DMS 273 treated with DMSO at 0.1 percent for 48 hours (cell line): ENCODE measurements at places on chromosomes 5 and 9.
A peak's percentile ranks its signal among the peaks of the same experiment; 100 is the strongest.

DNA sequence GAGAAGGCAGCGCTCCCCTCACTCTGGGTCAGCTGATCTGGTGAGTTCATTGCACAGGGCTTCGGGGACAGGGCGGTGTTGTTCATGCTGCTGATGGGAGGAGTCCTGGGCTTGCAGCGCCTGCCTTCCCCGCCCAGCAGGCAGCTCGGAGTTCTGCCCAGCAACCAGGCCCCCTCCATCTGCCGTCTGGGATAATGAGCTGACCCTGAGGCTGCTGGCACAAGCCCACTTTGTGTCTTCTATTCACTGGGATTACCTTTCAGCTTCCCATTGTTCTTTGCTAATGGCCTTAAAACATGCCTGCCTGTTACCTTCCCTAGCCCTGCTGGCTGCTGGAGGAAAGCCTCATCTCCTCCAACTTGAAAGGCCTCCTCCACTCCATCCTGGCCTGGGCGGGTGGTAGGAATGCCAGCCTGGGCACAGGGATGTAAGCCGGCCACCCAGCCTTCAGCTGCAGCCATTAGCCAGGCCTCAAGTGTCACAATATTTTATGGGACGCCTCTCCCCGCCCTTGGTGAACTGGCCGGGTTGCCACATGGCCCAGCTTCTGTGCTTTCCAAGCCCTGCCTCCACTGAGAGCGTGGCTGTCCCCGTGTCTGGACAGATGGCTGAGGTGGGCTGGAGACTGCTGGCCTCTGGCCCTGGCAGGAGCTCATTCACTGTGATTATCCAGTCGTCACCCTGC lies 70.4 kb downstream of the GADD45G start:
- DNase-seq = peak; percentile 74

GRCh38 chr5:113181853-113182490 lies 205.4 kb downstream of the DCP2 start:
- DNase-seq = no peak

DNA sequence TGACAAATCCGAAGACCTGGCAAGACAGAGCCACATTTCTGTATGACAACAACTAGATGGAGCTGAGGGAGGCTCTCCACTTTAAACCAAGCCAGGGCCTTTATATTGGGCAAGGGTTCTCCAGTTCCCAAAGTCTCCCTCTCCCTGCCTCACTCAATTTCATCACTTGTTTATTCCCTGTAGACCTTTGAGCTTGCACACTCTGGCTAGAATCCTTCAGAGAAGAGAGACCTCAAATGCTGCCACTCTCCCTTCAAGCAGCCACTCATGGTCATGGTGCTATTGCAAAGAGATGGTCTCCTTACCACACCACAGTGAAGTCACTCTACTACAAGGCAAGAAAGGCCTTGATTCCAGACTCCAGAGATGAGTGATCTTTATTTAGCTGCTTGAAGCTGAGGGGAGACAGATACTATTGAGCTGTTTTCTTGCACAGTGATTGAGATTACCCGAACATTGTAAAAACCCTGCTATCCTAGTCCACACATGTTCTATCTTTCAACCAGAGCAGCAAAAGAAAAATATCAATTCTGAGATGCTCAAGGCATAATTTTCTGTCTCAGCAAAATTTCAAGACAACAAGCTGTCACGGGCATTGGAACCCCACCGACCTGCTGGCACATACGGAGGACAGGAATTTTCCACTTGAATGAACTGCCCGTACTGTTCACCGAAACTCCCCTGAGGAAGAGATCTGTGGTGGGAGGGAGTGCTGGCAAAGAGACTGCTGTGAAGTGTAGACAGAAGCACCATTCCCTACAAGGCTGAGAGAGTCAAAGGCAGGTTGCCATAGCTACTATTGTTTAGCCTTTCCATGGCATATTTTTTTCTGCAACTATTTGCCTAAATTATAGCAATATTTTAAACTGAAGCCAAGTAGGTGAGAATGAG lies 81.1 kb downstream of the CDO1 start:
- DNase-seq = no peak

DNA sequence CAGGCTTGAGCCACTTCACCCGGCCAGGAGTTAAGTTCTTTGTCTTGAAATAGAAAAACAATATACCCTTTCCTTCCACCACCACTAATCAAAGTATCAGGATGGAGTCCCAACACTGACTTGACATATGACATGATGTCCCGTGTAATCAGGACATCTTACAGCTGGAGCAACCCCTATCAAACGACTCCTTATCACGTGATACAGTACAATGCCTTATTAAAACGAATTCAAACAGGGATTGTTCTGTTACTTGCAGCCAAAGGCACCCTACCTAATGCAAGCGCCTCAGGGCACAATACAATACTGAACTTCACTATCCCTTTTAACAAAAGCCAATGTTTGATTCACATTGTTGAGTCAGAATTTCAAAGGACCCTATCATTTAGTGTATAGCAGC lies 261.3 kb downstream of the SLIT3 start:
- DNase-seq = no peak

DNA sequence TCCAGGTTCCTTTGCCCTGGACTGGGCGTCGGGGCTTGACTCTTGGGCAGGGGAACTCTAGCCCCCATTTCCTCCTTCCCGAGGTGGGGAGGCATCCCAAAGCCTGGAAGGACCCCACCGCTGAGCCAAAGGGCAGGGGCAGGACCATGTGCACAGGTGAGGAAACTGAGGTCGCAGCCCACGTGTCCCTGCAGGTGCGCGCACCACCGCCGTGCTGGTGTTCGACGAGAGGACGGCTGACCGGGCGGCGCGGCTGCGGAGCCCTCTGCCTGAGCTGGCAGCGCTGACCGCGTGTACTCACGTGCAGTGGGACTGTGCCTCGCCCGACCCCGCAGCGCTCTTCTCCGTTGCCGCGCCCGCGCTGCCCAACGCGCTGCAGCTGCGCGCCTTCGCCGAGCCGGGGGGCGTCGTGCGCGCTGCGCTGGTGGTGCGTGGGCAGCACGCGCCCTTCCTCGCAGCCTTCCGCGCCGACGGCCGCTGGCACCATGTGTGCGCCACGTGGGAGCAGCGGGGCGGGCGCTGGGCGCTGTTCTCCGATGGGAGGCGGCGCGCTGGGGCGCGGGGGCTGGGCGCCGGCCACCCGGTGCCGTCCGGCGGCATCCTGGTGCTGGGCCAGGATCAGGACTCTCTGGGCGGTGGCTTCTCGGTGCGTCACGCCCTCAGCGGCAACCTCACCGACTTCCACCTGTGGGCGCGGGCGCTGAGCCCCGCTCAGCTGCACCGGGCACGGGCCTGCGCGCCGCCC lies 2.8 kb downstream of the ADGRD2 start:
- DNase-seq = no peak

GRCh38 chr5:67146574-67146973 lies 50.0 kb downstream of the CD180 start:
- DNase-seq = no peak

- no peak for DNase-seq
These were observed 730 bp upstream of the GZMA start for GRCh38 chr5:55101556-55102276.

DNA sequence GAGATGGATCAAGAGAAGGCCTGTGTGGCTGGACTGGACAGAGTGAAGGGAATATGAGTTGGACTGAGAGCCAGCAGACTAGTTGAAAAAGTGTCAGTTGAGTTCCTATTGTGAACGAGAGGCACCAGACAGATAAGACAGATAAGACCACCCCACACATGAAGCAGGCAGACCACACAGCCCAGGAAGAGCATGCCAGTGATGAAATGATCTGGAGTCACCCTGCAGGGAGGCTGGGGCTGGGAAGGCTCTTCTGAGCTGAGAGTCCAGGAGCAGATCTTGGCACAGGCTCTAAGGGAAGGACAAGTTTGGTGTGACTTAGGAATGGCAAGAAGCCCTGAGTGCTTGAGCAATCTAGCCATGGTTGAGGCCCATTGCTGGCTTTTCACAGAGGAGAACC lies 10.6 kb upstream of the SLC25A48 start:
- DNase-seq = no peak

GRCh38 chr5:53333160-53333559 lies 147.3 kb upstream of the FST start:
- no peak for DNase-seq
